NCI-H2081 (cell line): ENCODE measurements at places on chromosomes 6 and 20.

DNA sequence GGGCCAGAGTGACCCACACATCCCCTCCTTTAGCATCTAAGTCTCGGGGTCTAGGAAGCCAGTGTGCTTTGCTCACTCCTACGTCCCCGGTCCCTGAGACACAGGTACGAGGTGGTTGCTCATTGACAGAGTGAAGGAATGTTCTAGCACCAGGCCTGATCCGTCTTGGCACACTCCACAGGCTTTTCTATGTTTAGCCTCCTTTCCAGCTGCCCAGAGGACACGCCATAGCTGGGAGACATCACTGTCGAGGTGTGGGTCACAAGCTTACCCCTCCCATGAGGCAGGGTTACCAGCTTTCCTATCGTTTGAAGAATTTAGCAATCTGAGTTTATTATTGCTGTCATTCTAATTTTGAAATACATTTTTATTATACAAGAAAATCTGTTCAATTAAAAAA is 30.4 kb upstream of the IER3 start:
- no peak for DNase-seq

- DNase-seq = no peak
These were observed at the start of gene PLTP for GRCh38 chr20:45911486-45912343. Gene PLTP (minus strand): TSS chr20:45912155. CDS start chr20:45911452, 703 bp downstream.

DNA sequence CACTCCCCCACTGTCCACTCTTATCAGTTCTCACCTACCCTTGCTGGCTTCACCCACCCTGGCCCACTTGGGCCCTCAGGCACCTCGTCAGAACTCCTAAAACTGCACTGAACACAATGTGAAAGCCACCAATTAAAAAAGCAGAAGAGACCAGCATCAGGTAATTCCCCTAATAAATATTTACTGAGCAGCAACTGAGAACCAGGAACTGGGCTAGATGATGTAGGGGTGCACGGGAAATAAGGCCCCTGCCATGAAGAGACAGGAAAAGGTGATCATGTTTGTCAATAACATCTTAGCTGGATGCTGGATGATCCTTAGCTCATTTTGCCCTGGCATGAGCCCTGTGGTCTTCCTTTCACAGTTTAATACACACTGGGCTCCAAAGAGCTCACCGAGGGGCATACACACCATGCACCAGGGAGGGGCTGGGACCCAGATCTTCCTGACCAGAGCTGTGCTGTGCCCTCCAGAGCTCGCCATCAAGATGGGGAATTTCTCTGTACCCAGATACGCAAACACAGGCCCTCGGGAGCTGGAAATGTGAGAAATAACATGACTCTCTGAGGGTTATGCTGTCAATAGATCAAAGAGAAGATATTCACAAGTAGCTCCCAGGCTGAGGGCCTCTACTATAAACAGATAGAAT is 113.6 kb upstream of the SLC22A16 start:
- no peak for DNase-seq

- DNase-seq = no peak
These were observed 32.5 kb downstream of the DLL1 start for GRCh38 chr6:170258407-170258806.

GRCh38 chr6:119162134-119162775 is 83.8 kb upstream of the FAM184A start:
- no peak for DNase-seq
